ENCODE measurements at places on chromosomes 1 and 21.

GRCh38 chr1:163668472-163668871, 346.7 kb downstream of the NUF2 start:
- no peak for DNase-seq

GRCh38 chr21:43703035-43703880, 15.7 kb upstream of the PDXK start:
- no peak for DNase-seq

DNA sequence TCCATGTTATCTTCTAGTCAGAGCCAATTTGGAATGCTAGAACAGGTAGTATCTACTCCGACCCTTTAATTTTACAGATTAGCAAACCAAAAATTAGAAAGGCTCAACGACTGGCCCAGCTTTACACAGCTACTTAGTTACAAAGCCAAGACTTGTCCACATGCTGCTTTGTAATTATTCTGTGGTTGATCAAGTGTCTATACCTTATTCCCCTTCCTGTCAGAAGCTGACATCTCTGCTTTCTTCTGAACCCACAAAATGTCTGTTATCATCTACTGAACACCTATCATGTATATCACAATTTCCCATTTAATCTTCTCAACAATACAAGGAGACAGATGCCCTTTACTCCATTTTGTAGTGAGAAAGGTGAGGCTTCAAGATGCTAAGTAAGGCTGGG, 15.6 kb downstream of the TGFBR3 start:
- DNase-seq: no peak

DNA sequence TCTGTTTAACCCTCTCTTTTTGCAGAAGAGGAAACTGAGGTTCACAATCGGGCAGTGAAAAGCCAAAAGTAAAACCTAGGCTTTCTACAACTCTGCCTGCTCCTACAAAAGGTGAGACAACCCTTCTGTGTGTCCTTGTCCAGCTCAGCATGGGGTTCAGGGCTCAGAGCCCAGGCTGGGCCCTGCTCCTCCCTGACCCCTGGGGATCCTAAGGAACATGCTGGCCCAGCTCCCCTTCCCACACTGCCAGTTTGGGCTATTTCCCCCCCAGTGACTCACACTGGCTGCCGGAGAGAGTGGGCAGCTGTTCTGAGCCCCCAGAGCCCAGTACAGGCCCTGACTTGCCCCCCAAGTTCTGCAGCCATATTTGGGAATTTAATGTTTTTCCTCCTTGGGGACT, 8.9 kb downstream of the FAM229A start:
- no peak for DNase-seq

GRCh38 chr1:58063095-58063494, 483.4 kb downstream of the OMA1 start:
- DNase-seq: no peak

DNA sequence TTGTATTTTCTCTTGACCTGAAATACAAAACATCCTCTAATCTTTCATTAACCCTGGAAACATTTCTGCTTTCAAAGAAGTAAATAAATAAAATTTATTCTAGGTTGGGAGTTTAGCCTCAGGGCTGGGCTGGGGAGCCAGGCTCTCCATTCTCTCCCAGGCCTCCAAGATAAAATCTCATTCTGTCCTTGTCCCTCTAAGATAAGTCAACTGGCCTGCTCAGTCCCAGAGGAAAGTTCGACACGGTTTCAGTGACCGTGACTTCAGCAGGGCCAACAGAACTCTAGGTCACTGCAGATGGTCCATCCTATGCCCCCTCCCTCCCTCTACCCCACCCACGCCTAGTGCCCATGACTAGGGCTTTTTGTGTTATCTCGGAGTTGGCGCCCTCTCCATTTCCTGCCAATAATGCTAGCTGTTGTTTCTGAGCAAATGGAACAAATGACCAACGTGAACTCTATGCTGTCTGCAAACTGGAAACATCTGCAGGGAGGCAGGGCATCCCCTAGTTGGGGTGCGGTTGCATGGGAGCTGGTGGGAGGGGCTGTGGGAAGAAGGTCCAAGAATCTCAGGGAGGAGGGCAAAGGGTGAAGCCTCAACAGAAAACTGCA, 10.1 kb upstream of the ADORA3 start:
- DNase-seq: no peak

GRCh38 chr21:41977034-41977950, 23.5 kb upstream of the C2CD2 start:
- no peak for DNase-seq

GRCh38 chr1:233656687-233657086, 42.8 kb downstream of the KCNK1 start:
- no peak for DNase-seq

DNA sequence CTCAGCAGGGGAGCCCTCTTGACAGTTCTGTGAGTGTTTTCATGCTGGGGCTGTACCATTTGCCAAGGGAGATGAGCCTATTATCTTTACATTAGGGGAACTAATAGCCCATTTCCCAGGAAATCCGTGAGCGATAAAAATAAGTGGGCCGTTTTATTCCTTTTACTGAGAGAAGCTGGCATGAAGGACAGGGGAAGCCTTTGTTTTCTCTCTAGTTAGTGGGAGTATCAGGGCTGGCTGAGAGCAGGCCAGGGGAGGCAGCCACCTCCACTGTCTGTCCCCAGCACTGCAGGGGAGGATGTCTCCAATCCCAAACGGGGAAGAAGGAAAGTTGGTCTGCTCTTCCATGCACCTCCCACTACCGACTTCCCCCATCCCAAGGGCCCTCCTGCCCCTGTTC, 2.5 kb downstream of the UBL4B start:
- DNase-seq: no peak

DNA sequence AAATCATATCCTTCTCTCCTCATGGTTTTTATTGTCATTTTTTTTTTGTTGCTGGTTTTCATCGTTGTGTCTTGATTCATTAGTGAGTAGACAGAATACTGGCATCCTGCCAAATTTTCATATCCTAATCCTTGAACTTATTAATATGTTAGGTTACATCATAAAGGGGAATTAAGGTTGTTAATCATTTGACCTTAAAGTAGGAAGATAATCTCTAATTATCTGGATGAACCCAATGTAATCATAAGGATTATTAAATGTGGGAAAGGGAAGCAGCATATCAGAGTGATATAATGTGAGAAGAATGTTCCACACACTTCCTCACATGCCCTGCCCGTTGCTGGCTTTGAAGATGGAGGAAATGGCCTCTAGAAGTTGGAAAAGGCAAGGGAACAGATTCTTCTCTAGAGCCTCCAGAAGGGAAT, 299.7 kb downstream of the HMCN1 start:
- DNase-seq: no peak

DNA sequence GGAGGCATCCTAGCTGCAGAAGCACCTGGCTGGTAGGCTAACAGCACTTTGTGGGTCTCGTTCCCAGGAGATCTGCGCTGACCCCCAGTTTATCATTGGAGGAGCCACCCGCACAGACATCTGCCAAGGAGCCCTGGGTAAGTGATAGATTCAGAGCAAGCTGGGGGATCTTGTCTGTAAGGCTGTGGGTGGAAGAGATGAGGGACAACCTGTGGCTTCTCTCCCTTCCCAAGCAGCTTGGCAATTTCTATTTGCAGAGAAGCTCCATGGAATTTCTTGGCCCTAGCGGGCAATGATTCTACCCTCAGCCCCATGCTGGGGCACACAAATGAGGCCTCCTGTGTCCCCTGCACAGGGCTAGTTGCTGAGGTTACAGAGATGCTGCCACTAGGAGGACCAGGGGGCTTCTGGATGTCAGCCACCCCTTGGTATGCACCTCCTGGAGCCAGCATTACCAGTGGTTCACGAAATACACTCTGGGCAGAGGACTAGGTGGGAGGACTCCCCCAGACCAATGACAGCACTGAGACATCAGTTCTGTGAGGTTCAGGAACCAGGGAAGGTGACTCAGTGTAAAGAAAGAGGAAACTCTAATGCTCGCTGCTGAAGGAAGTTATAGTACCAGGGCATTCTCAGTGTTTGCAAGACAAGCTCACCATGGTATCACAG, 5.5 kb downstream of the CAPN2 start:
- DNase-seq: no peak

- DNase-seq: no peak
Measured at GRCh38 chr21:15730484-15731242, 881 bp downstream of the USP25 start.

- DNase-seq: no peak
Measured at GRCh38 chr1:95249916-95250315, 15.9 kb downstream of the RWDD3 start.

DNA sequence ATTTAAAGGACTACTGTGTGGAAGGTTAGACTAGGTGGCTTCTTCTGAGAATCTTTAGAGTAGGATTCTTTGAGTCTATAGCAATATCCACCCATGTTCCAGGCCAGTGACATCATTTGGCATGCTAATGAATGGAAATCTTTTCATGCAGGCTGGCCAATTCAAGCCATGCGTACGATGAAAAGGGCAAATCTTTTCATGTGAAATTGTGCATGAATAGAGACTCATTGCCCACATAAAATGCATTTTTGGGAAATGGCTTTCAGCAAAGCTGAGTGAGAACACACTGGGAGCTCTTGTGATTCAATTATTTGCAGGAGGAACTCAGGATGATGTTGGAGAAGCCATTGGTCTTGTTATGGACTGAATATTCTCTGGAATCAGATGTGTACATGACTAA, 324.9 kb upstream of the DAB1 start:
- DNase-seq: no peak

GRCh38 chr1:179955731-179956130, 1.1 kb downstream of the CEP350 start:
- no peak for DNase-seq

DNA sequence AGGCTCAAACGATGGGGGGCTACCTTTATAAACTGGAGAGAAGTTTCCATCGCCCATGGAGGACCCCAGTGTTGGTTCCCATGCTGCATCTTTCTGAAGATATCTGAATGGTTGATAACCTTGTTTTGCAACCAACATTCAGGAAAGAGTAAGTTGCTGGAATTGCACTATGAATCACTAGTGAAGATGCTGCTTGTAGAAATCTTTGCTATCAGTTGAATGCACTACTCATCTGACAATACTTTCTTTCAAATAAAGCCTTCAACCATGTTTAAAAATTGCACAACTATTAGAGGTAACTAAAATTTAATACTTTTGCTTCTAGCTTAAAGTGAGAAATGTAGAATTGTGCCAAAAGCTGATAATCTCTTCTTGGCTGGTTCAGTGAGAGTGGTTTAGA, 86.8 kb upstream of the HIVEP3 start:
- DNase-seq: no peak

DNA sequence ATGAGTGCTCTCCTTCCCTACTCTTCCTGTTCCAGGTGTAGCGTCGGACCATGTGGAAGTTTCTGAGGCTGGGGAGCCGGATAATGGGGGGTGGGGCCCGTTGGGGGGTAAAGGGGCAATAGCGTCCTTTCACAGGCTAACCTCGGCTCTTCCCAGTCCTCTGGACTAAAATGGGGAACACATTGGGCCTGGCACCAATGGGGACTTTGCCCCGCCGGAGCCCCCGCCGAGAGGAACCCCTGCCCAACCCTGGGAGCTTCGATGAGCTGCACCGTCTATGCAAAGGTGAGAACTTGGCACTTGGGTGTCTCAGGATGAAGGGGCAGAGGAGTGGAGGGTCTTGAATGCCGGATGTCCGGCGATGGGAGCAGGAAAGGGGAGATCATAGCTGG, 456 bp downstream of the TOMM40L start:
- DNase-seq: no peak

- no peak for DNase-seq
Measured at GRCh38 chr21:26800001-26800400, 45.2 kb downstream of the ADAMTS1 start.

GRCh38 chr1:243596431-243597062, 253.5 kb downstream of the AKT3 start:
- no peak for DNase-seq

- DNase-seq: no peak
Measured at GRCh38 chr1:100941098-100941527, 45.2 kb downstream of the SLC30A7 start.

DNA sequence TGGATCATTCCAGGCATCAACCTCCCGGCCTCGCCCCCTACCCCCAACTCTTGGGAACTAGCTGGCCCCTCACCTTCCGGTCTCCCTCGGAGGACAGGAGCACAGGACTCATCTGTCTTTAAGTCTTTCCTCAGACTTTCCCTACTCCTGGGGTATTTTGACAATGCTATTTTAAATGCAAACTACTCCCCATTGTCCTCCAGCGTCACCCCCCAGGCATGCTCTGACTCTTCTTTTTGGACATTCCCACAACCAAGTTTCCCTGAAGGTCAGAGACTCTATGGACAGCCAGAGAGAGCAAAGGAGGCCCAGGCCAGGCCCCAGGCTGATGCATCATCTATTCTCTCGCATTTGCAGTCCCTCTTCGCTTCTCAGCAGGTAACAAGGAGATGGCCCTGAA, 424.3 kb downstream of the PCP4 start:
- DNase-seq: no peak

- DNase-seq: no peak
Measured at GRCh38 chr1:173997791-173998190, 24.4 kb downstream of the RC3H1 start.

DNA sequence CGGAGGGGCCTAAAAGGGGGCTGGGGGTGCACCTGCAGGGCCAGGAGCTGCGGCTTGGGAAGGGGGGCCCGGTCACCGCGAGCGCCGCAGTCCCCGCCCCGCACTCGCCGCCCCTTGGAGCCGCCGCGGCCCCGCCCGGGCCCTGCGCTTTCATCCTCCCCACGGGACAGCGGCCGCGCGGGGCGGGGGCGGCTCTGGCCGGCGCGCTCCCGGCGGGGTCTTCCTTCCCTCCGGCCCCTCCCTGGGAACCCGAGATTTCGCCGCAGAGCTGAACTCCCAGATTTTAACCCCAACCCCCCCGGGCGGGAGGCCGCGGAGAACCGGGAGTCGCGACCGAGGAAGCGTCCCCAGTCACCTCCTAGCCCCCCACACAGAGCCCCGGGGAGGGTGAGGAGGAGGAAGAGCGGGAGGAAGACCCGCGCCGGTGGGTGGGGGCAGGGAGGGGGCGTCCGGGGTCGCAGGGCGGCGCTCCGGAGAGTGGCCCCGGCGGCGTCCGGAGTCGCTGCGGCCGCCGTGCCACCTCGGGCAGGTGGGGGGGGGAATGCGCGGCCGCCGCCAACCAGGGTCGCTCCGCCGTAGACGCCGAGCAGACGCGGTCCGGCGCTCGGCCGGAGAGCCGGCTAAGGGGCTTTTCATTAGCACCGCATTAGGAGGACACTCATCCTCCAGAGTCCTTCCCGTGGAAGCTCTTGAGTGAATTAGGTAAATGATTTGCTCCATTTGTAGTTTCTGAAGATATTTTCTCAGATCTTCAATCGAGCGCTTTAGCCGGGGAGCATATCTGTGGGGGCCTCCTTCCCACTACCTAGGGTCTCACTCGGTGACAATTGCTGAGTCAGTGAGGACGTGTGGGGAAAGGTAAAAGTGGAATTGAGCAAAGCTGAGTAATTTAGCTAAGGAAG, 31.6 kb upstream of the NFIA start:
- peak; percentile 19 for DNase-seq

- no peak for DNase-seq
Measured at GRCh38 chr1:109725510-109725909, 13.5 kb downstream of the GSTM5 start.

GRCh38 chr21:29056005-29056404, 17.4 kb downstream of the CCT8 start:
- DNase-seq: no peak
